ENCODE measurements at places on chromosomes 12 and 14.

DNA sequence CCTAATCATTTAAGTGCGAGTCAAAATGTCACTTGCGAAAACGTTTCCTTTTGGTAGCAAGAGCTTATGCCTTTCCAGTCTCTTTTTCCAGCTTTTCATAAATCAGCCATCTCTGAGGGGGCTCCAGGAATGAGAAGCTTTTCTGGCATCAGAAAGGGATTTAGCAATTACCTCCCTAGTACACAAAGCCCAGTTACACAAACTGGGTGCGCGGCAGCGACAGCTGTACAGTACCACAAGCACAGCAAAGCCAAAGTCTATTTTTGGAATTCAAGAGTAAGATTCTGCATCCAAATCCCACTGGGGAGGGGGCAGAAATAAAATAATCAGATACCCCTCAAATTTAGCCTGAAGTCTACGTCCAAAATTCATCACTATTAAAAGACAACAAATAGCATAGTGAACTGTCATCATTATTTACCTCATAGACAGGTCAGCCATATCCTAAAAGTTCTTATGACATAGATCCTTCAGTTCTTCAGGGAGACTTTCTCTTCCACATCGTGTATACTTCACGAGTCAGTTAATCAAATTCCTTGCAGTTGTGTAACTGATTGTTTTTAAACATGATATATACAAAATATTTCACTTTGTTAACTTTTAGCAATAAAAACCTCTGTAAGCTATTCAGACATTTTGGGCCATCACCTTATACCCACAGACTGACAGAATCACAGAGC, 150.8 kb downstream of the TTC7B start:
- DNase-seq: no peak

GRCh38 chr12:93468008-93468371, 676 bp downstream of the MRPL42 start:
- DNase-seq: no peak

DNA sequence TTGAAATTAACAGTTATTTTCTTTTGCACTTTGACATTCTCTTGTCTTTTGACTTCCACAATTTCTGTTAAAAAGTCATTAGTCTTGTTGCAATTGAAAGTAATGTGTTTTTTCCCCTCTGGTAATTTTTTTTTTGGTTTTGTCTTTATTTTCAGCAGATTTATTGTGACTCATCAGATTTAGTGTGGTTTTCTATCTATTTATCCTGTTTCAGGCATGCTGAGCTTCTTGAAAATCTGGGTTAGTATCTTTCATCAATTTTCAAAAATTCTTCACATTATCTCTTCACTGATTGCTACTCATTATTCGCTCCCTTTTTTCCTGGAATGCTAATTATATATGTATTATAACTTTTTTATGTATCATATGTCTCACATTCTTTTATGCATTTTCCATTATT, 15.3 kb upstream of the NTF3 start:
- no peak for DNase-seq

- DNase-seq: no peak
These were observed 313.2 kb downstream of the ATP23 start for GRCh38 chr12:58254463-58255100.

DNA sequence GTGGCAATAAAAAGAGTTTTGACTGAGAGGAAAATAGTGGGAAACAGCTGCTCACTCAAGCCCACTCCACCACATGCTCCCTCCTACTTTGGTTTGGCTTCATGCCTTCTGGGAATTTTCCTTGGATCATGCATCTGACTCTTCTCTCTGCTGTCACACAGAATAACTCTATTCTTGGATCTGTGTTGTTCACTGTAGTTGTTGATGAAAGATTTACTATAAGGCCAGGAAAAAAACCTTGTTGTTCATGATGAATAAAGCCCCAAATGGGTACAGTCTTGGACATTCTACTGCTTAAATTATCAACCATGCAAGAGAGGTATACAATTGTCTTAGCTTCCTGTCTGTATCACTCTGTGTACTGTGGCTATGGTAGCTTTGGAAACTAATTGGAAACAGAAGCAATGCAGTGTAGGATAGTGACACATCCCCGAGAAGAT, 70.5 kb downstream of the TMX1 start:
- DNase-seq: no peak

- DNase-seq: no peak
These were observed 70.3 kb upstream of the DBX2 start for GRCh38 chr12:45121224-45121623.

GRCh38 chr12:116099652-116100432, 177.7 kb downstream of the MED13L start:
- DNase-seq: no peak

DNA sequence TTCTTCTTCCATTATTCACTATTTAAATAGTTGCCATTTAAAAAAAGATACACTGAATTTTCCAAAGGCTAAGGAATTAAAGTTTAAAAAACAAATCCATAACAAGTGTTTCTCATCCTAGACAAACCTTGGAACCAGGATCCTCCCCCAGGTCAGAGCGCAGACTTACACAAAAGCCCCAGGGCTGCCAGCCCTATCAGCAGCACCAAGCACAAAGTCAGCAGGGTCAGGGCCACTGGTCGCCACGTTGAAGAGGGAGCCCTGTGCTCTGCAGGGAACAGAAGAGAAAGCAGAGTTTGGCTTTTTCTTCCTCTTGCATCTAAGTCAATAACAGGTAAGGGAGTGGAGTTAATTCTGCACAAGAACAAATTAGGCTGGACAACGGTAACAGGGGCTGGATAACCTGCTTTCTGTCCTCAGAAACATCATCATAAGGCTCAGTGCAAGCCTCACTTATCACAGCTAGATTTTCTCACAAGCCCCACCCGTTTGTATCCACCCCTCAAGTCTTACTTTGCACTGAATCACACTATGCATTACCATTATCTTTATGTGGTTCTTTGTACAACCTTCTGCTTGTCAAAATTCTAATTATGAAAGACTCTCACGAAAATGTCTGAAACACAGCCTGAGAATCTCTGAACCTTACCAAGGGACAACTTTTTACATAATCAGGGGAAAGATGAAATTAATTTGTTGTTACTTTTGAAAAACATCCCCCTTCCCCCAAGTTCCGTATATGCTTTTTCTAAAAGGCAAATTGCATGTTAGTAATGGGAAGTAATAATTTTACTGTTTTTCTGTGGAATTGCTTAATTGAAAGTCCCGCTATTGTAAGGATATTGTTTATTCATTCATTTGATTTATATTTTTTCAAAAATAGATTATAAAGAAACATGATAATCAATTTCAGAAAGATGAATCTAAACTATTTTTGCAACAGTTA, 9.6 kb downstream of the CLEC1A start:
- DNase-seq: no peak

- DNase-seq: no peak
These were observed 82.6 kb downstream of the METTL25 start for GRCh38 chr12:82440885-82441284.

DNA sequence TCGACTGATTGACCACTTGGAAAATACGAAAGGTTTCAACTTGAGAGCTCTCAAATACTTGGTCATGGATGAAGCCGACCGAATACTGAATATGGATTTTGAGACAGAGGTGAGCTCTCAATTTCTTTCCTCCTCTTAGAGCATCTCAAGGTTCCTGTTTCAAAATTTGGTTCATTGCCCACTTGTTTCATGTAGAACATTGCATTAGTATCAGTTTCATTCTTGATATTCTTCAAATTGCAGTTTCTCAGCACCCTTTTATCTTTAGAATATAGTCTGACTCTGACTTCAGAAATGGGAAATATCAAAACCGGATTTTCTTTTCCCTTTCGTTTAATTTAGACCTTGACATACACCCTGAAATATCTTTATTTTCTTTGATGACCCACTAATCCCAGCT, 8.8 kb downstream of the DDX47 start:
- DNase-seq: no peak

DNA sequence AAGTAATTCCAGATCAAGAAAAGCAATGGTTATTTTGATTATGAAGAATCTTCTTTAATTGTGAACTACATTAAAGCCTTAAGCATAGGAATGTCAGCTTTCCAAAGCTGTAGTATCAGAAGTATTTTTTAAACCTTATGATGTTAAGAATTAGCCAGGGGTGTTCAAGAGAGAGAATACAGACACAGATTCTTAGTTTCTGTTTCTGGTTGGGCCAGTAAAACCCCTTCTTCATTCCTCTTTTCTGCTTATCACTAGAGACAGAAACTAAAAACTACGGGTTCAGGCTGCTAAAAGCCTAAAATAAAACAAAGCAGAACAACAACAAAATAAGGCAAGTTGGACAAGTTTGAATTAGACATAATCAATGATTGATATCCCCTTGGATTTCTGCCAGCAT, 38.2 kb downstream of the IFT43 start:
- DNase-seq: no peak

DNA sequence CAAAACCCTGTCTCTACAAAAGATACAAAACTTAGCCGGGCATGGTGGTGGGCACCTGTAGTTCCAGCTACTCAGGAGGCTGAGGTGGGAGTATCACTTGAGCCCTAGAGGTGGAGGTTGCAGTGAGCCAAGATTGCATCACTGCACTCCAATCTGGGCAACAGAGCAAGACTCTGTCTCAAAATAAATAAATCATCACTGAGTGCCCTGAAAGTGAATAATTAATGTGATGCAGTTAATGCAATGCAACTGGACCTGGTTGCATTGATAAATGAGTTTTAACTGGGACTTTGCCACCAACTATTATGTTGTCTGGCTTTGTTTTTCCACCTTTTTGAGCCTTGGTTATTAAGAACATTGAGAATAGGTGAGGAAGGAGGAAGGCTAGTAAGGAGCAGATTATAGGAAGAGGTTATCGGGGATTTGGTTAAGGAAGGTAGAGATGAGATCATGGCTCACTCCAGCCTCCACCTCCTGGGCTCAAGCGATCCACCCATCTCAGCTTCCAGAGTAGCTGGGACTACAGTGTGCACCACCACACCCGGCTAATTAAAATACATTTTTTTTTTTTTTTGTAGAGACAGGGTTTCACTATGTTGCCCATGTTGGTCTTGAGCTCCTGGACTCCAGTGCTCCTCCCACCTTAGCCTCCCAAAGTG, 8.0 kb downstream of the BORCS5 start:
- no peak for DNase-seq

DNA sequence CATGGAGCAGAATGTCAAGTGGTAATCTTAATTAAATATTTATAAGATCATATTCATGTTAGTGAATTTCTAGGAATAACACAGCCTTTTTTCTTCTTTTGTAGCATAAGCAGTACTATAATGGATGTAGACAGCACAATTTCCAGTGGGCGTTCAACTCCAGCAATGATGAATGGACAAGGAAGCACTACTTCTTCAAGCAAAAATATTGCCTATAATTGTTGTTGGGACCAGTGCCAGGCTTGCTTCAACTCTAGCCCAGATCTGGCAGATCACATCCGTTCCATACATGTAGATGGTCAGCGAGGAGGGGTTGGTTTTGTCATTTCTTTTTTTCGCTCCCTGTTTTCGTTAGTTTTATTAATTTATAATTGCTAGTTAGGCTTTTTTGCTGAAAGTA, 23.1 kb downstream of the AEBP2 start:
- no peak for DNase-seq

GRCh38 chr12:52575256-52575655, 1.6 kb upstream of the KRT74 start:
- no peak for DNase-seq

GRCh38 chr14:93201155-93201704, 5.6 kb downstream of the GON7 start:
- DNase-seq: no peak
